Femur (tissue), 1 donor: ENCODE measurements at places on chromosomes 16 and 17.

GRCh38 chr17:47792979-47793378 is 28.6 kb downstream of the OSBPL7 start:
- no peak for DNase-seq

DNA sequence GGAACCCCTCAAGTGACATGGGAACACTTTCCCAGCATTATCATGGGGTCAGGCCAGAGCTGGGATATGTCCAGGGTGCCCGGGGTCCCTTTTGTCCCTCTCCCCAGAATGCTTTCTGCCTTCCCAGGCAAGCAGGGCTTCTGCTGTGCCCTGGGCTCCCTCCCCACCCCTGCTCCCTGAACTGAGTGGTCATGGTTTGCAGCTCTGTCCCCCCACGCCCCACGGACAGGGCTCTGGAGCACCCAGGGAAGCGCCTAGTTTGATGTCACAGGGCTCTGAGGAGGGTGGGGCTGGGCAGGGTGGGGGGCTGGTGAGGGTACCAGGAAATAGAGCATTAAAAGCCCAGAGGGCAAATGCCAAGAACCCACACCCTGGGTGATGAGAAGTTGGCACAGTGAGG is 92.3 kb downstream of the CCDC182 start:
- DNase-seq = no peak

- no peak for DNase-seq
These were observed 463.2 kb downstream of the TMEM114 start for GRCh38 chr16:8127070-8127469.

- no peak for DNase-seq
These were observed 439.3 kb upstream of the GOT2 start for GRCh38 chr16:59173408-59173831.

- DNase-seq = peak; percentile 79
These were observed 33.8 kb upstream of the CRISPLD2 start for GRCh38 chr16:84785843-84786581.

GRCh38 chr17:27751622-27752490 is 48.5 kb downstream of the NOS2 start:
- no peak for DNase-seq

- DNase-seq = no peak
These were observed 29.0 kb upstream of the KPNB1 start for GRCh38 chr17:47620503-47621245.

GRCh38 chr16:76338472-76338871 is 61.3 kb downstream of the CNTNAP4 start:
- no peak for DNase-seq

DNA sequence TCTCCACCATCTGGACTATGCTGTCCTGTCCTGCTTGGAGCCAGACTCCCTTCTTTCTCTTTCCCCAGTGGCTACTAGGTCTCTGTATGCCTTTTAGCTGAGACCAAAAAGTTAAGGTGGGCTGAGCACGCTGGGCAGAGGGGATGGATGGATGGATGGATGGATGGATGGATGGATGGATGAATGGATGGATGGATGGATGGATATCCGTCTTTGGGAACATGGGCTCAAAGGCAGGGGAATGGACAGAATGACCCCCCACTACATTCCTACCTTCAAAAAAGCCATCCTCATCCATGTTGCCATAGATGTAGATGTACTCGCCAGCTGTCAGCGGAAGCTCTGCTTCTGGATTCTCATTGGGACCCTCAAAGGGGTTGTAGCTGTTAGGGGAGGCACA is 12.8 kb downstream of the TSPOAP1 start:
- DNase-seq = no peak

GRCh38 chr16:1283996-1284616 is 25.3 kb upstream of the UBE2I start:
- no peak for DNase-seq

DNA sequence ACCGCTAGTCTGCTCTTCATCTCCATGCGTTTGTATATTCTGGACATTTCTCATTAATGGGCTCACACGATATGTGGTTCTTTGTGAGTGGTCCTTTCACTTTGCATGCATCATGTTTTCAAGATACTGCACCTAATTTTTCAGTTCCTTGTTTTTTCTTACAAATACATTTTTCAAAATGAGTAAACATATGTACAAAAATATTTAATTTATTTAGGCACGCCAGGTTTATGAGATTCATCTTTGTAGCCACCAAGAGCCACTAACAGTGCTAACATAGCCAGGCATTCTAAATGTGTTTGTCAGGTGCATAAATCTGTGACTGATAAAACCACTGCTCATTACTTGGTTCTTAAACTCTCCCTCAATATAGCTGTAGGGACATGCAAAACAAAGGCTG is 375.3 kb downstream of the WWOX start:
- DNase-seq = no peak

DNA sequence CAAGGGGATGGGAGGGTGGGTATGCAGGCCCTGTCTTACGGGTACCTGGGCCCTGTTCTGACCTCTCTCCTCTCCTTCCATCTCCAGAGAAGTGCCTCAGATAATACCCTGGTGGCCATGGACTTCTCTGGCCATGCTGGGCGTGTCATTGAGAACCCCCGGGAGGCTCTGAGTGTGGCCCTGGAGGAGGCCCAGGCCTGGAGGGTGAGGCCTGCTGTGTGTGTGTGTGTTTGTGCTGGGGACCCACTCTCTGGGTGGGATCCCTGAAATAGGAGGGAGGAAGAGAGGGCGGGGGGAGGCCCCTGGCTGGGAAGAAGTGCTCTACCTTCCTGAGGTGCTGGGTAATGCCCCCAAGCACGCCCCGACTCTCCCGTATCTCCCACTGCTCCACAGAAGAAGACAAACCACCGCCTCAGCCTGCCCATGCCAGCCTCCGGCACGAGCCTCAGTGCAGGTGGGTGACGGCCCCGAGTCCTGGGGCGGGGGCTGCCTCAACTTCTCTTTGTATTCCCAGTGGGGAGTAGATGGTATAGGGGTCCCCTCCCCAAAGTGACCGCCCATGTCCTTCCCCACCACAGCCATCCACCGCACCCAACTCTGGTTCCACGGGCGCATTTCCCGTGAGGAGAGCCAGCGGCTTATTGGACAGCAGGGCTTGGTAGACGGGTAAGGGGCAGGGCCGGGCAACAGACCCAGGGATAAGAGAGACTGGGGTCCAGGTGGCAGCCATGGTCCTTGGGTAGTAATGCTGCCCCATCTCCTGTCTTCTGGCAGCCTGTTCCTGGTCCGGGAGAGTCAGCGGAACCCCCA is 7.8 kb downstream of the GRB7 start:
- DNase-seq = no peak

GRCh38 chr16:79380995-79381602 is 219.4 kb downstream of the MAF start:
- no peak for DNase-seq

- DNase-seq = no peak
These were observed 16.3 kb downstream of the LIG3 start for GRCh38 chr17:34996422-34997285.

GRCh38 chr17:34711646-34712045 is 132.3 kb downstream of the TMEM132E start:
- no peak for DNase-seq

GRCh38 chr17:6104956-6105648 is 34.9 kb downstream of the WSCD1 start:
- no peak for DNase-seq

DNA sequence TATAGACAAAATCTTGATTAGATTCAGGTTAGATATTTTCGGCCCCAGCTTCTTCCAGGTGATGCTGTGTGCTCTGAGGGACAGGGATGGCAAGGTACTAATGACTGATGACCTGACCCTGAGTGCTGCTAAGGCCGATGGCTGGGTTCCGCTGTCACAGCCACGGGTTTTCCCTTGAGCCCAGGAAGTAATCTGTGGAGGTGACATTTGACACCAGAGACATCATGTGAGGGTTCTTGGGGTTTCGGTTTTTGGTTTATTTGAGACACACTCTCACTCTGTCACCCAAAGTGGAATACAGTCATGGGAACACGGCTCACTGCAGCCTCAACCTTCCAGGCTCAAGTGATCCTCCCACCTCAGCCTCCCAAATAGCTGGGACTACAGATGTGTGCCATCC is 9.8 kb downstream of the OTOP3 start:
- DNase-seq = no peak

DNA sequence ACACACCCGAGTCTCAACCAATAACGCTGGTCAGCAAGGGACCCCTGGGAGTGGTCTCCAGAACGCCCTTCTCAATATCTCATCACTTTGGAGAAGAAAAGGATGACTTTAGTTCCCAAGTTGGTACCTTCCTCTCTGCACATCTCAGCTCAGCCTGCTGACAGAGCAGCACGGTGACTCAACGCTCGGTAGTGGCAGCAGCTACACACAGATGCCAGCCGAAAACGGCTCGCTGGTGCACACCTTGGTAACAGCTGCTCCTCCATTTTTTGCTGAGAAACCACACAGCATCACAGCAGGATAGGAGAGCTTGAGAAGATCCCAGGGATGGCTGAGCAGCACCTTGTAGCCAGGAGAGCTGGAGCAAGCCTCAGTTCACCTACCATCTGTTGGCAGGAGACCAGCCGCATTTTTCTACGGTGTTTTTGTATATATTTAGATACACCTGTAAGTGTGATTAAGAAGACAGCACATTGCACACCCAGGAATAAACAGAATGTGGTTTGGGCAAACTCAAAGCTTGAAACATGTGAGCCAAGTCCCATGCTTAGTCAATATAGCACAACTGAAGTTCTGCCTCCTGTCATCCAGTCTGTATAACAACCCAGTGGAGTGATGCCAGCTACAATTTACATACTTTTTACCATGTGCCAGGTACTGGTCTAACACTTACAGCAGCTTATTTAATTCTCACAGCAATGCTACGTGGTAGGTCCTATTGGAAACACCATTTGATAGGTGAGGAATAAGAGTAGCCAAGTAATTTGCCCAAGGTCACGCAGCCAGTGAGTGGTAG is 83.8 kb upstream of the ERCC4 start:
- DNase-seq = no peak

DNA sequence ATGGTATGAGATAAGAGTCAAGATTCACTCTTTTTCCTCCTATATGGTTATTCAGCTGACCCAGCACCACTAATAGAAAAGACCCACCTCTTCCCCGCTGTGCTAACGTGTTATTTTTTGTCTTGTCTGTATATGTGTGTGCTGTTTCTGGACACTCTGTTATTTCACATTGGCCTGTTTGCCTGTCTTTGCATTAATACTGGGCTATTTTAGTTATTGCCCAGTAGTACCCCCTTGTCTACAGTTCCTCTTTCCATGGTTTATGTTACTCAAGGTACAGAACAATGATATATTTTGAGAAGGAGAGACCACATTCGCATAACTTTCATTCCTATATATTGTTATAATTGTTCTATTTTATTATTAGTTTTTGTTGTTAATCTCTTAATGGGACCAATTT is 74.0 kb upstream of the SIAH1 start:
- DNase-seq = no peak

DNA sequence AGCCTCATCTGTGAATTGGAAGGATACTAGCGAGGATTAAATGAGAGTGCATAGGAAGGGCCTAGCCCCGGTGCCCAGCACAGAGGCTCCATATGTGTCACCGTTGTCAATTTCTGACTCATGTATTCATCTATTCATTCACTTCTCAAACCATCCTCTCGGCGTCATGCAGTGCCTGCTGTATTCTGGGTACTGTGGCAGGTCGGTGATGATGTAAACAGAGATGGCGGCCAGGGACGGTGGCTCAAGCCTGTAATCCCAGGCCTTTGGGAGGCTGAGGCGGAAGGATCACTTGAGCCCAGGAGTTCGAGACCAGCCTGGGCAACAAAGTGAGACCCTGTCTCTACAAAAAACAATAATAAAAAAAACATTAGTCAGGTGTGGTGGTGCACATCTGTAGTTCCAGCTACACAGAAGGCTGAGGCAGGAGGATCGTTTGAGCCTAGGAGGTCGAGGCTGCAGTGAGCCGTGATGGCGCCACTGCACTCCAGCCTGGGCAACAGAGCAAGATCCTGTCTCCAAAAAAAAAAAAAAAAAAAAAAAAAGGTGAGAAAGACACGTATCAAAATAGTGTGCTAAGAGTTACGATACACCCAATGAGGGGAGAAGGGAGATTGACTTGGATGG is 4.3 kb upstream of the PPP1R1B start:
- no peak for DNase-seq

DNA sequence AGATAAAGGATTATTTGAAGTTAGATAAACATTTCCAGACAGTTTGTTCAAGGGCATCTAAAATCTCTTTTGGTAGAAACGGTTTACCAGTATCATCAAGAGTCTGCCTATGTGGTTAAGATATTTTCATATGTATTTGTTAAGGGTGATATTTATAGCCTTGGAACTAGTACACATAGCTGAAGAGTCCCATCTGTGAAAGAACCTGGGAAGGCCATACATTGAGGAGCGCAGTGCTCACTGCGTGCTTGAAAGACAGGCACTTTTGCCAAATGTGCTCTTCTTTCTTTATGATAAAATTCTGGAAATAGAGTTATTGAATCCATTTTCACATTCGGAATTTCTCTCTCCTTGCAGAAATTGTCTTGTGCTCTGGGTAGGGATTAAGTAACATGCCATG is 7.7 kb downstream of the IGSF6 start:
- DNase-seq = no peak

- no peak for DNase-seq
These were observed 2.1 kb downstream of the SYT17 start for GRCh38 chr16:19170043-19170655.

GRCh38 chr16:86286991-86287663 is 223.2 kb upstream of the FOXF1 start:
- no peak for DNase-seq
